ENCODE measurements at places on chromosomes 3 and 15. TPM values are rescaled to one million over a fixed set of nuclear protein-coding genes. Genes with fewer than 3 reads are reported as not detected.

DNA sequence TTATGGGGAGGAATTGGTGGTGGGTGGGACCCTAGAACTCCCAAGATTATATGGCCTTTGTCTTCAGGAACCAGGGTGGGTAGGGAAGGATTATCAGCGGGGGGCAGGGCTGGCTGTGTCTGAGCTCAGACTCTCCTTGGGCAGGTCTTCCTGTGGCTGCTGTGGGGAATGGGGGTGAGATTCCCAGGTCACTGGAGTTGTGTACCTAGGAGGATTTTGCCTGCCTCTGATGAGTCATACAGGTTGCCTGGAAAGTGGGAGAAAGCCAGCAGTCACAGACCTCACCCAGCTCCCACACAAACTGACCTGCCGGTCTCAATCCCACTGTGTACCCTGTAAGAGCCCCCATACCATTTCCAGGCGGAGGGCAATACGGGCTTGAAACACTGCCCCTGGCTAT is 209.9 kb upstream of the CNTN3 start:
- no peak for DNase-seq

Gene JMJD7
- 3.8 TPM for total RNA-seq

DNA sequence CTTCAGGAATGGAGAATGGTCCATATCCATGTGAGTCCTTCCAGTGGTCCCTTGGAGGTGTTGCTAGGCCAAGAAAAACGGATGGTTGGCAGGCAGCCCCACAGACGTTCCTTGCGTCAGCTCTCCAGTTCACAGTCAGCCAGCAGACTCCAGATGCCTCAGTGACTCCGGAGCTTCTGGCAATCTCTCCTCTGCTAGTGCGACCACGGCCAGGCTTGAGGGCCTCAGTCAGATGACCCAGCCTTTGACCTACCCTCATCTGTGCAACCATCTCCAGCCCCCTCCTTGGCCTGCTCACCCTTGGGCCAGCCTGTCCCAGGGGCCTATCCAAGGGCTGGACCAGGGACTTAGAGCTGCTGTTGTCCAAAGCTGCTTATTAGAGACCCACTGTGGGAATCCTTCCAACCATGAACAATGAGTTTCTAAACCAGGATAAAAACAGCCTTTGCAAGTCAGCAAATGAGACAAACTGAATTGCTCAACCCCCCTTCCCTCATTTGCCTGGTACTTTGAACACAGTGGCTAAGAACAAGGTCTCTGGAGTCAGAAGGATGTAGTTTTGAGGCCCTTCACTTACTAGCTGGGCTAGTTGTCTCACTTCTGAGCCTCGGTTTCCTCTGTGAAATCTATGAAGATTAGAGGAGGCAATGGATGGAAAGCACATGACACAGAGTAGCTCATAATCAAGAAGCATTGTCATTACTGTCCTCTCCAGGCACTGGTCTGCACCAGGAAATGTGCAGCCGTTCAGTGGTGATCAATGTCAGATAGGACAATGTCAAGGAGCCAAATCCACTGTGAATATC is 44.8 kb downstream of the ANP32A start:
- DNase-seq, result no peak

DNA sequence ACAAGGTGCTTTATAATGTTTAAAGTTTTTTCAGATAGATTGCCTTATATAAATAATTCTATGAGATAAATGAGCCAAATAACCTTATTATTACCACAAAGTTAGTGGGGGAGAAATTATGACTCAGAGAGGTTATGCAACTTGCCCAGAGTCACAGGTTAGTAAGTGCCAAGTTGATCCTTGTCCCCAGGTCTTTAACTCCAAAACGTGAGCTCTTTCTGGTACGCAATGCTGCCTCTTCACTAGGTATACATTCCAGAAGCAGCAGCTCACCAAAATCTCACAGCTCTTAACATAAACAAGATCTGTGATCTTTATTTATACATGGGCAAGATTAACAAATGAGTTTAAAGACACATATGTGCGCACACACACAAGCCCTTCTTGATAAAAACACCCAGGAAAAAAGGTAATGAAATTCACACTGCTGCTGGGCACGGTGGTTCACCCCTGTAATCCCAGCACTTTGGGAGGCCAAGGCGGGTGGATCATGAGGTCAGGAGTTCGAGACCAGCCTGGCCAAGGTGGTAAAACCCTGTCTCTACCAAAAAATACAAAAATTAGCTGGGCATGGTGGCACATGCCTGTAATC is 59.8 kb upstream of the NR2F2 start:
- no peak for DNase-seq

- no peak for DNase-seq
Measured at GRCh38 chr3:170792471-170792870, 77.5 kb downstream of the RPL22L1 start.

- DNase-seq, result no peak
Measured at GRCh38 chr3:129057249-129057648, 3.3 kb upstream of the GP9 start.

Gene ATP13A5
- not detected for total RNA-seq

Gene MCF2L2
- under 0.01 TPM for total RNA-seq

Gene PLSCR5
- total RNA-seq, result not detected

DNA sequence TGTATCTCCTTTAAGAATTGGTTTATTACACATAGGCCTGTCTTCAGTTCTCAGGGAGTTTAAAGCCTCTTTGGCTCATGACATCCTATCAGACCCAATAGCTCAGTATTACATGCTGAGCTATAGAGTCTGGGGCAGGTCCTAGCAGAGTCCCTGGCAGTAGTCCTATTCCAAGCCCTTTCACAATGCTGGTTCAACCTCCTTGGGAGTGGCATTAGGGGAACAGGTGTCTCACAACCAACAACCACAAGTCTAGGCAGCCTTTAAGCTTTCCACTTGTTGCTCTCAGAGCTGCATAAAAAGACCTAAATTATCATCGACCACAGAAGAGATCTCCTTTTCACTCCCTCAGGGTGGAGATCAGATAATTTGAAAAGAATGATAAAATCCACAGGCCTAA is 22.8 kb upstream of the C2CD4B start:
- no peak for DNase-seq

DNA sequence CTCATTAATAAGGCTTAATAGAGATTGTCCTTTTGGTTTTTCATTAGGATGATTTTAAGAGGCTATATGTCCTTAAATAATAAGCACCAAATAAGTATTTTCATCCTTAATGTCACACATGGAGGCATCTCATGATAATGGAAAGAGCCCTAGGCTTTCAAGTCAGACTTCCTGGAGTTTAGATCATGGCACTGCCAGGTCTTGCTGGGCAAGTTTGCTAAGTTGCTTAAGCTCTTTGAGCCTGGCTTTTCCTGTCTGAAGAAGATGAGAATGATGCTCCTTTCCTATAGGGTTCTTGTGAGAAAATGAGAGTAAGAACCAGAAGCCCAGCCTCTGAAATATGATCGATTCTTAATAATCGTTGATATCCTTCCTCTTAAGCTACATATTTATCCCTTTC is 23.4 kb upstream of the P2RY12 start:
- DNase-seq, result no peak

Gene GCNT3
- not detected for total RNA-seq

- no peak for DNase-seq
Measured at GRCh38 chr3:116034794-116035193, 410.5 kb downstream of the LSAMP start.

Gene PRICKLE2
- 74.6 TPM for total RNA-seq

Gene MOBP
- 0.09 TPM for total RNA-seq

GRCh38 chr3:138440121-138440521 is 5.7 kb downstream of the ESYT3 start:
- DNase-seq, result no peak

DNA sequence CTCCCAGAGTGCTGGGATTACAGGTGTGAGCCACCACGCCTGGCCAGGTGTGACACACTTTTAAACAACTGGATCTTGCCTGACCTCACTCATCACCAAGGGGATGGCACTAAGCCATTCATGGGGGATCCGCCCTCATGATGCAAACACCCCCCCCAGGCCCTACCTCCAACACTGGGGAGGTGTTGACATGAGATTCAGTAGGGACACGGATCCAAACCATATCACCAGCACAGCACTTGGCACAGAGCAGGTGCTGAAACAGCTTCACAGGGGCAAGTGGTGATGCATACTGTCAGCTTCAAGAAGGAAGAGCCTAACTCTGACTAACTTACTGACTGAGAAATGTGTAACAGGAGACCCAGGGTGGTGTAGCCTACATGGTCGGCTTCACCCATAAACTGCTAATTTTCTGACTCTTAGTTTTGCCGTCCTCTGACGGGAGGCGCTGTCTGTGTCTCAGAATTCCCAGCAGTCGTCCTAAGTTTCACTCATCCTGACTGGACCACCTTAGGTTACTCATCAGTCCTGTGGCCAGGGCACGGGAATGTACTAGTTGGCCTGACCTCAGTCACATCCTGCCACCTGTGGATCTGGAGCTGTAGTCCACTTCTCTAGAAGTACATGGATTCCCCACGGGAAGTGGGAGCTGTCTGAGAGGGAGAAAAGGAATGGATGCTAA is 81.9 kb upstream of the PLXNA1 start:
- no peak for DNase-seq

- DNase-seq, result peak; percentile 75
Measured at GRCh38 chr15:73691396-73691795, 7.2 kb downstream of the CD276 start.

GRCh38 chr3:60073942-60074341 is 1024.1 kb upstream of the CFAP20DC start:
- no peak for DNase-seq

Gene HACD2
- total RNA-seq, result 32.1 TPM

DNA sequence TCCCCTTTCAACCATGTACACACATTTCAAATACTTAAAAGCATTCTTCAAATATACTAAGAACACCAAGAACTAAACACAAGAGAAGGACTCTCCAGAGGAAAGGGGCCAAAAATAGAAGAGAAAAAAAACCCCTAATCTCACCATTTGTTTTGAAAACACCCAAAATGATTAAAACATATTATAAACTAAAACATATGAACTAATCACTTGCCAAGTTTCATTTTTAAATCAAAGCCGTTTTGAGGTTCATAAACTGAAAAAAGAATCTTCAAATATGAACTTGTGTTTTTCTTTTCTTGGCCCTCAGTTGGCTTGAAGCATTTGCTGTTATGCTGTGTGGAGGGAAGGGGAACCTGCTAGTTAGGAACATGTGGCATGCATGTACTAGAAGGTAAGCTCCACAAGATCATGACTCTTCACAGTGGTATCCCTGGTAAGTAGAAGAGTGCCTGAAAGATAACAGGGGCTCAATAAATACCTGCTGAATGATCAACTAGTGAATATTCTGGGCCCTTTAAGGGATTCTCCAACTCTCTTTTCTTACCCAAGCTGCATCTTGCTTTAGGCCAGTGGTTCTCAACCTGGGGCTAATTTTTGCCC is 224.5 kb downstream of the TIGIT start:
- DNase-seq, result no peak

- DNase-seq, result no peak
Measured at GRCh38 chr15:58393241-58393662, 38.5 kb upstream of the LIPC start.

- DNase-seq, result no peak
Measured at GRCh38 chr3:112009670-112010069, 10.9 kb downstream of the TAGLN3 start.

GRCh38 chr15:68413363-68414205 is 18.4 kb downstream of the ITGA11 start:
- no peak for DNase-seq

Gene CCR9
- not detected for total RNA-seq

DNA sequence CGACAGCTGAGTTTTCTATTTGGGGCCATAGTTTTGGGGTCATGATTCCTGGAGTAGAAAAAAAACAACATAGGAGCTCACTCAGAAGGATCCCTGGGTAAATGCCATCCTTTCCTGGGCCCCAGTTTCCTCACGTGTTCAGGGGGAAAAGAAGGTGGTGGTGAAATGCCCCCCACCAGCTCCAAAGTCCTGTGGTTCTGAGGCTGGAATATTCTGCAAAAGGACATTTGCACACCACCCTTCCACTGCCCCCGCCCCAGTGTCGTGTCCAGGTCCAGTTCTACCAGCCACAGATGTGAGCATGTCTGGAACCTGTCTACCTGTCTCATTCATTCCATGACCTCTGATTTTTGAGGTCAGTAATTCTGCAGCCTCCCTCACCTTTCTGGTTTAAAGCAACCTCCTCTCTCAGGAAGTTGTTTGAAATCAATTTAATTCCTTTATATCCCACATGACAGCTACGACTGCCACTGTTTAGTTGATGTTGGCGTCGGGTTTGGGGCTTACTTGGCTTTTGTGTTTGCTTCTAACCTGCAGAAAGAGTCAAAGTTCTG is 82.1 kb downstream of the SMAD3 start:
- no peak for DNase-seq

Measured in omental fat pad (tissue), 4 donors.